Kasumi-1 (cell line): ENCODE measurements at places on chromosomes 3 and 15.

DNA sequence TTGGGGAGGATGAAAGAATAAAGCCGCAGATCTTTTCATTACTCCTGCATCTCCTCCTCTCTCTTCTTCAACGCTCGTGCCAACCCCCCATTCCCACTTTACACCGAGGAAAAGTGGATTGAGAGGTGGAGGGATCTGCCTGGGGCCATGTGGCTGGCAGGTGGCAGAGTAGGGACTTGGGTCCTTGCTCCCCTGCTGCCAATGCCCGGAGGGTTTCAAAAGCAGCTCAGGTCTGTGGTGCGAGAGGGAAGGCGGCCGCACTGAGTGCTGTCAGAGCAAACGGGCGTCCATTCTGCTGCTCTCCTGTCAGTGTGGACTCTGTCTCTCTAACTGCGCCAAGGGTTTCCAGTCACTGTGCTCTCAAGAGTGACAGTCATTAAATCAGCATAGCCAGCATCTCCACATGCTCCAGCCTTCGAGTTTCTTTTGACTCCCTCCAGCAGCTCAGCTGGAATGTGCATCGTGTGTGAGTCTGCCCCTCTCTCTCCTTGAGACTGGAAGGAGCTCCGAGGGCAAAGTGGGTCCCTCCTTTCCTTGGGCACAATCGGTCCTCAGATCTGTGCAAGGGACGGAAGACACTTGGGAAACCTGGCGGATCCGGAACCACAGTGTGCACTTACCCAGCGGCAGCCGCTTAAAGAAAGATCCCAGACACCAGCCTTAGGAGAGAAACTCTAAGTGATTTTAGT, 68.6 kb downstream of the VGLL4 start:
- DNase-seq: no peak

- DNase-seq: no peak
Measured at GRCh38 chr15:29083858-29084257, 185.8 kb downstream of the NSMCE3 start.

DNA sequence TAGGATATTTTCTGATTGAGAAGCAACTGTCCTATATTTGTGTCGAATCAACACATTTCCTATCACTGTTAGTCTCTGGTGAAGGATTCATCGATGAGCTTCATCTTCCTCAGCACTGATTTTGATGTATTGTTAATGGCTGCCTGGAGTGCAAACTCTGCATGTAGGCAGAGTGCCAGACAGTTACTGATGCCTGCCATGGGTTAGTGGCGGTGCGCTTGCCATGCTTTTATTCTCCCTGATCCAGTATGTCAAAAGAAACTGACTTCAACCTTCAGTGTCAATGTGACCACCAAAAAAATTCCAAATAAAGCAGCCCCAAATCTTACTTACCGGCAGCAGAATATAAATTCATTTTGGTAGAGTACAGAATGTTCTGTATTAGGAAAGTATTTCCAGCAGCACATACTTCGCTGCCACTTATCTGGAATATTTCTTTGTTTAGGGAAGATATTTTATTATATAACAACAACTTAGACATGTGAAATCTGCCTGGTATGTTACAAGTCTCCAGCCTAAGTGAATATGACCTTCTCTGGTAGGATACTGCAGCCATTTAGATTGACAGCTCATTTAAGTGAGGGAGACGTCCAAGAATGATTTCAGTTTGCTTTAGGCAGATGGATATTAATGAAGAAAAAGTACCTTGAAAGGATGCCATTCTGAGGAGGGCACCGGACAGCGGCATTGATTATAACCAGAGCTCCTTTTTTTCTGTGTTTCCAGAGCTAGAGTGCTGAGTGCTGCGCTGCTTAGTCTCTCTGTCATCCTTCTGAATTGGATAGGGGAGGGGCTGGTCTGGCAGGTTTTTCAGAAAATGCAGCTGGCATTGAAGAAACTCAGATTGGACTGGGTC, 59.9 kb downstream of the ARHGEF26 start:
- DNase-seq: no peak

GRCh38 chr15:75713338-75713895, 769 bp upstream of the CSPG4 start:
- no peak for DNase-seq

- DNase-seq: no peak
Measured at GRCh38 chr15:35724626-35725025, 178.7 kb upstream of the DPH6 start.

- DNase-seq: no peak
Measured at GRCh38 chr15:23538648-23539047, 26.8 kb upstream of the MKRN3 start.

- peak; percentile 42 for DNase-seq
Measured at GRCh38 chr3:47250309-47251060, 32.1 kb downstream of the KIF9 start.

DNA sequence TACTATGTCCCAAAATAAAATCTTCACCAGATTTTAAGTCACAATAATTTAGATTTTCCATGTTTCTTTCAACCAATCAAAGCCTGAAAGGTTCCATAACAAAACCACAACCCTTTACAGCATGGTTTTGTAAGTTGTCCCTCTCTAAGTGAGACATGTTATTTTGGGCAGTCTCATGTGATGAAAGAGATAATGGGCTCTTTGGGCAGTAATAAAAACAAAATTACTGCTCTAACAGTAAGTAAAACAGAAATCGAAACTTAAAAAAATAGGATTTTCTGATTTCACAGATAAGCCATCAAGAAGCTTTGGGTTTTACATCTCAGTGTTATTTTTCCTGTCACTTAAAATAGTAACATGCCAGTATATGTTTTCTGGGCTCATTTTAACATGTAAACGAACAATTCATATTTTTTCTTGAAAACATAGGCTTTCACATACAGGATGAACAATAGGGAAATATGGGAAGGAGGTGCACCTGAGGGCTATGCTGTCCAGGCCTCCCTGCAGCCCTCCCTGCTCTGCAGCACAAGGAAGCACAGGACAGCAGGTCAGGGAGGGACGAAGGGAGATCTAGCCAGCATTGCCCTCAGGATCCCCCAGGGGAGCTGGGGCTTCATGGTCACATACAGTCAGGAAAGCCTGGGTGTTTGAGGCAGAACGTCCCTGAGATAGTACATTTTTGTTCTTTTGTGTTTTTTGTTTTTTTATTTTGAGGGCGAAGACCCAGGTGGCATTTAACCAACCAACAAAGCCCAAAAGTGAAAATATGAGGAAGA, 157.4 kb downstream of the SHOX2 start:
- no peak for DNase-seq
